H1 (cell line): ENCODE measurements at places on chromosomes 13 and 19.
A peak's percentile ranks its signal among the peaks of the same experiment; 100 is the strongest.

GRCh38 chr13:33485247-33485646, 199.7 kb upstream of the STARD13 start:
- H3K27me3 ChIP-seq, result no peaks in the 10 kb centered on the region
- DNase-seq, result no peak
- H3K4me3 ChIP-seq, result no peak overlapping the region
- no peaks in the 10 kb centered on the region for H3K36me3 ChIP-seq
- no peak overlapping the region for H3K27ac ChIP-seq
- H3K4me1 ChIP-seq, result peaks cover 5% of the 10 kb centered on the region; the same call in 1 of the 2 replicates

DNA sequence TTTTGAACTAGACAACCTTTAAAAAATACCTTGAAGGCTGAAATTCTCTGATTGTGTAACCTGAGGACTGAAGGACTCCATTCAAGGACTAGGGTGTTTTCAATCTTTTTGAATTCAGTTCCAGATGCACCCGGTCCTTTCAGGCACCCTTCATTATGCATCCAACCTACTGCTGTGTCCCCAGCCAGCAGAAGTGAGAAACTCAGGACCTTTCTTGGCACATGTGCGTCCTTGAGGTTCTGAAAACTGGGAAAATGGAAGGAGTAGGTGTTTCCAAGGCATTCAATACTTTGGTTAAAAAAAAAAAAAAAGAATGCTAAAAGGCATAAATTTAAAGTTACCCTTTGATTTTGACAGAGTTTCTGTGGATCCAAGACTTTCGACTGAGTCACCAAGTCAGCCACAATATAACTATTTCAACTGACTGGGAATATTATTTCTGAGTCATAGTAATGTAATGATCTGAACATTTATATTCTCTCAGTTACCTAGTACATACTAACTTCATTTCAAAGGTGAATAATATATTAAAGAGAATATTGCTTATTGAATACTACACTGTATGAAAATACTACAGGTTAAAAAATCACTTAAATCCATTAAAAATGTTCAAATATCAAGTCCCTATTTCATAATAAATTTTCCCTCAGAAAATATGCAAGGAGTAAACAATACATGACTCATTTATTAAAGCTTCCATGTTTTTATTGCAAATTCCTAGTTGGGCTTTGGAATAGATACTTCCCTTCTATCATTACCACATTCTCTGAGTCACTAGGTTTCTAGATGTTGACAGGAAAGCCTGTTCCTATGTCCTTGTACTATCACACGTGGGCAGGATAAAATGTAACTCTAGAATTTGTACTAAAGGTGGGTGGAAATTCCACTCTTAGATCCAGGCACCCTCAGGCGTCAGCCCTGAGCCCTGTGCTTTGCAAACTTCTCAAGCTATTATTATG, 2.4 kb upstream of the ITGBL1 start:
- peaks cover 10% of the 10 kb centered on the region for H3K4me1 ChIP-seq
- H3K4me3 ChIP-seq, result no peak overlapping the region
- no peak overlapping the region for H3K27ac ChIP-seq
- DNase-seq, result no peak

GRCh38 chr13:71661921-71662320, 205.1 kb downstream of the DACH1 start:
- no peaks in the 10 kb centered on the region for H3K36me3 ChIP-seq
- no peak overlapping the region for H3K4me3 ChIP-seq
- H3K27ac ChIP-seq, result no peak overlapping the region
- no peak for DNase-seq

- no peak overlapping the region for H3K27ac ChIP-seq
- no peak for DNase-seq
- H3K27me3 ChIP-seq, result no peaks in the 10 kb centered on the region
- no peak overlapping the region for H3K4me3 ChIP-seq
- H3K4me1 ChIP-seq, result no peaks in the 10 kb centered on the region
- no peaks in the 10 kb centered on the region for H3K36me3 ChIP-seq
Measured at GRCh38 chr19:52679598-52679997, 41.4 kb upstream of the ZNF83 start.

GRCh38 chr13:20430296-20430695, 95.4 kb downstream of the CRYL1 start:
- no peak for DNase-seq
- no peak overlapping the region for H3K27ac ChIP-seq
- H3K27me3 ChIP-seq, result no peaks in the 10 kb centered on the region

DNA sequence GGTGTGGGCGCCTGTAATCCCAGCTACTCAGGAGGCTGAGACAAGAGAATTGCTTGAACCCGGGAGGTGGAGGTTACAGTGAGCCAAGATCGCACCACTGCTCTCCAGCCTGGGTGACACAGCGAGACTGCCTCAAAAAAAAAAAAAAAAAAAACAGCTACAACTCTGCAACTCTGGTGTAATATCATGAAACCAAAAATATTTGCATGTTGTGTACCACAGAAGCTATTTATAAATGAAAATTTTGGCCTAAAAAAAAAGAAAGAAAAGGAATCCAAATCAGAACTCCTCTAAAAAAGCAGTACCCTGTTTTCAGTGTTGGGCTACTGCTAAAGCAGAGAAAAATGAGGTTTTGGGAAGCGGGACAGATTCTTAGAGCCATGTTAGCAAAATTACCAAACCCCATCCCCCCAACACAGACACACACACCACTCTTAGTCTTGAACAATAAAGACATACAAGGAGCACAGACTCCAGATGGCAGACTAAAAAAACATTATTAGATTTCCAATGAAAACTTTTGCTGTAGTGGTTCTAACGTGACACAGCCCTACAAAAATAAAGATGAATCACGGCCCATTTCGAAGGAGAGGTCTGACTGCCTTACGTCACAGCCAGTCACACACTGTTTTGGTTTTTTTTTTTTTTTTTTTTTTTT, 51.5 kb downstream of the INSR start:
- H3K27ac ChIP-seq, result no peak overlapping the region
- no peaks in the 10 kb centered on the region for H3K27me3 ChIP-seq
- H3K4me1 ChIP-seq, result no peaks in the 10 kb centered on the region
- H3K4me3 ChIP-seq, result no peak overlapping the region

DNA sequence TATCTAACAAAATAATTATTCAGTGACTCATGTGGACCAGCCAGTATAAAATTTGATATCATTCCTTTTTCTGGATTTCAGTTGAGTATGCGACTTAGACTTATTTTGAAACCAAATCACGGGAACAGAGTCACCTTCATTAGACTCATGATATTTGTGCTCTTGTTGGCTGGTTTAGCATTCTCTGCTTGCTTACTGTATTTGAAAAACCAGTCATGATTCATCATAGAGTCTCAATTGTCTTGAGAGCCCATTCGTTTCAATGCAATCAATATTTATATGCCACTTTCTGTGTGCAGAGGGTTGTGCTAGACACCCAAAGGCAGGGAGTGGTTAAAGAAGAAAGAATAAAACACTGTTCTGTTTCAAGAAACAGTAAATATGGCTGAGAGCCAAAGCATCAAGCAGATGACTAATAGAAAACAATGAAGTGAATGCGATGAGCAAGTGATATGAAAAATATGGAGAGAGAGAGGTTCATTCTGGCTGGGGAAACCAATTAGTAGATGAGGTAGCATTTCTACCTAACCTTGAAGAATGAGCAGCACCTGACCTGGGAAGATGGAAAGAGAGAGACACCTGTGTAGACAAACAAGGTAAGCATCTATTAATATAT, 99.6 kb upstream of the MBNL2 start:
- no peak overlapping the region for H3K27ac ChIP-seq
- H3K36me3 ChIP-seq, result no peaks in the 10 kb centered on the region
- DNase-seq, result no peak
- no peak overlapping the region for H3K4me3 ChIP-seq
- no peaks in the 10 kb centered on the region for H3K27me3 ChIP-seq

DNA sequence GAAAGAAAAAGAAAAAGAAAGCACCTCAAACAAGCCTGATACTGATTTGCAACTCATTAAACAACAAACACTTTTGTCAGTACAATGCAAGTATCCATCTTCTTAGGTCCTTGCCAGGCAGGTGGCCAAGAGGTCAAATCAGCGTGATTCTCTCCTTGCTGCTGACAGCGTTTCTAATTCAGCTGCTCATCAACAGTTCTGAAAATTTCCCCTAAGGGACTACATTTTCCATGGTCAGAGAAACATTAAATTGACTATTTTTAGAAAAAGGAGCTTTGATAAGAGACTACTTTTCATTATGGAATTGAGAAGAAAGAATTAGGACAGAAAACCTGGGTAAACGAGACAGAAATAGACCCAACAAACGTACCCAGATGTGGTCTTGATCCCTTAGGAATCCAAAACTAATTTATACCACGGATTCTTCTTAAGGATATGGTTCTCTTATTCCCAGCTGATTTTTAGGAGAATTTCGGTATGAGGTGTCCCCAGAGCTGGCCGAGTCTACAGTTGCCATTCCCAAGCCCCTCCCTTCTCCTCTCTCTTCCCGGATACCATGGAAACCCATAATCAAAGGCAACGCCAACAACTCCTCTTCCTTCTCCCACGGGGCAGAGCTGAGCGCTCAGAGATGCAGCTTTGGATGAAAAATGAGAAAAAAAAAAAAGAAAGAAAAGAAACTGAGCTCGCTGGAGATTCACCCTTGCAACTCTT, 29.5 kb upstream of the CEBPG start:
- no peaks in the 10 kb centered on the region for H3K36me3 ChIP-seq
- H3K27ac ChIP-seq, result no peak overlapping the region
- H3K4me3 ChIP-seq, result no peak overlapping the region
- H3K4me1 ChIP-seq, result no peaks in the 10 kb centered on the region; the same call in 1 of the 2 replicates
- DNase-seq, result no peak

DNA sequence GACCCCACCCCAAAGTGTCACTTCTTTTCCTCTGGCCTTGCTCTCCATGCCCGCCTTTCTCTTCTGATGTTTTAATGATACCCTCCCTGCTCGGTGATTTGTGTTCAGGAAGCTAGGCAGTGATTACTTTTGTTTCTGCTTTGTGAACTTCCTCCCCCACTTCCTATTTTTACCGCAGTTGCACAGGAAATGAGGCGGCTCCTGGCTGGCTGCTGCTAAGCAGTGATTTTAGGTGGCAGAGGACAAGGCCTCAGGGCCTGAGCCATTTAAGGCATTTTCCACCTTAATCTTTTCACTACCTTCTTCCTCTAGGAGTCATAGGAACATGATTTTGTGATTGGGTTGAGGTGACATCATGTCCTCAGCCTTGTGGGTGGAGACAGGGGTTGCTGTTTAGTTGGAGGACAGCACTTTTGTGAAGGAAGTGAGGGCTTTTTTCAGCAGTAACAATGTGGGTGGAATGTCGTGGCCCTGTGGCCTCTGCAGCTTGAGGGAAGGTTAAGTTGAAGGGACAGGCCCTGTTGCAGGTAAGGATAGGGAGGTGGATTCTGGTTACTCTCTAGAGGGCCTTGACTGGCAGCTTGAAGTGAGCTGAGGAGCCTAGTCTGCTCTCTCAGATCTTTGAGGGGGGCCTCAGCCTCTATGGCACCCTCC, 15.7 kb downstream of the GARRE1 start:
- no peak overlapping the region for H3K4me3 ChIP-seq
- H3K27ac ChIP-seq, result peak overlapping the region; percentile 11; the same call in 1 of the 2 replicates
- no peak for DNase-seq
- no peaks in the 10 kb centered on the region for H3K27me3 ChIP-seq
- H3K4me1 ChIP-seq, result peaks cover 10% of the 10 kb centered on the region

DNA sequence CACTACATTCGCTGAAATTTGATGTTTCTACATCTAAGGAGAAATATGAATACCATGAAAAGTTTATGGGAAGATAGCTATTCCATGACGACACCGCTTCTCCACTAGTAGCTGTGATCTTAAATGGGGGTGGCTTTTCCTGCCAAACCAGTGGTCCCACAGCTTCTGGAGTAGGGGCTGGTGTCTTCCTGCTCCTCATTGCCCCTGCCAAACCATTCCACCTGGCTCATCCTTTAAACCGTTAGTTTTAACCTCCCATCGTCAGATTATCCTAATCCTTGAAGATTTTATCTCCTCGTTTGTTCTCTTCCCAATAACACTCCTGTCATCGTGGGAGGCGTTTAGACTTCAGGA, 568 bp upstream of the ZNF230 start:
- H3K36me3 ChIP-seq, result no peaks in the 10 kb centered on the region
- no peak for DNase-seq
- H3K4me3 ChIP-seq, result peak overlapping the region; percentile 85
- no peaks in the 10 kb centered on the region for H3K27me3 ChIP-seq

DNA sequence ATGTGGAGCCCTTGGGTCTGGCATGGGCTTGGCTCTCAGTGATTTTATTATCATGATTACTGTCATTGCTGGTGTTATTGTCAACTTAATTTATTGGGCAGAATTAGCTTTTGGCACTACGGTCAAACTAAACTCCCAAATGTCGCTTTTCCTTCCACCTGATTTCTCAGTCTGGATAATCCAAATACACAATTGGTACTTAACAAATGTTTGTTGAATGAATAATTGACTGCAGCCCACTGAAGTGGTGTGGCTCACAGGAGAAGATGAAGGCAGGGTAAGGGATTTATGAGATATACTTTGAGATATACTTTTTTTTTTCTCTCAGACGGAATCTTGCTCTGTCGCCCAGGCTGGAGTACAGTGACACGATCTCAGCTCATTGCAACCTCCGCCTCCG, 1.5 kb downstream of the COLGALT1 start:
- no peak overlapping the region for H3K27ac ChIP-seq
- no peak overlapping the region for H3K4me3 ChIP-seq
- H3K4me1 ChIP-seq, result peaks cover 3% of the 10 kb centered on the region
- H3K36me3 ChIP-seq, result no peaks in the 10 kb centered on the region
- no peak for DNase-seq

DNA sequence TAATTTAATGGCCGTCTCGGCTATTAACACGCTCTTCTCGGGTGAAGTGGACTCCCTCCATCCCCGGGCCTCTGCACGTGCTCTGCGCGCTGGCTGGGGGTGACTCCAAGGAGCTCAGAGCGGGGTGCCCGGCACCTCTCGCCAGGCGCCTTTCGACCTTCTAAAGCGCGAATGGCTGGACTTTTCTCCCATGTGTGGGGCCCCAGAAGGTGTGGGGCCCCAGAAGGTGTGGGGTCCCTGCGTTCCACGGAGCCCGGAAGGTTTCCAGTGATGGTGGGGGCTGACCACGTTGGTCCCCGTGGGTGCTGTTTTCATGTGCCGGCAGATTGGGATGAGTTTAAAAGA, 3.3 kb upstream of the ALOX5AP start:
- no peaks in the 10 kb centered on the region for H3K4me1 ChIP-seq
- no peaks in the 10 kb centered on the region for H3K27me3 ChIP-seq
- no peak overlapping the region for H3K4me3 ChIP-seq
- DNase-seq, result no peak

GRCh38 chr13:48858122-48858902, 117.4 kb upstream of the FNDC3A start:
- H3K4me3 ChIP-seq, result no peak overlapping the region
- H3K27ac ChIP-seq, result no peak overlapping the region
- no peak for DNase-seq
- H3K27me3 ChIP-seq, result no peaks in the 10 kb centered on the region
- H3K36me3 ChIP-seq, result no peaks in the 10 kb centered on the region
- H3K4me1 ChIP-seq, result peaks cover 3% of the 10 kb centered on the region

DNA sequence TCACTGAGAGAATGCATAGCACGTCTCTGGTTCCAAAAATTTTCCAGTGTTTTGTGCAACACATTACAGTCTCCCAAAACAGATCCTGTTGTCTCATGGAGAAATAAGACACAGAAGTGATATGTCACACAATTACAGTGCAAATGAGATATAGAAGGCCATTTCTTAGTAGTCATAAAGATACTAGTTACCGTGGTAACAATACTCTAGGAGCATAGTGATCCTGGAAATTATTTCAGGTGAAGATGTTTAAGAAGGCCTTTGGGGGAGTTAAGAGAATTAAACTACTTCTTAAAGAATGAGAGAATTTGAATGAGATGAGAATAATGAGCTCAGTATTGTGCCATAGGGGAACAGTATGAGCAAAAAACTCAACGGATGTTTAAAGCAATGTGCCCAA, 628.0 kb upstream of the MIR17HG start:
- DNase-seq, result no peak
- no peaks in the 10 kb centered on the region for H3K27me3 ChIP-seq
- no peaks in the 10 kb centered on the region; the same call in 1 of the 2 replicates for H3K4me1 ChIP-seq

- no peaks in the 10 kb centered on the region for H3K36me3 ChIP-seq
- no peak for DNase-seq
- H3K4me1 ChIP-seq, result peaks cover 15% of the 10 kb centered on the region
Measured at GRCh38 chr19:43331435-43332010, 22.0 kb upstream of the CD177 start.
